ENCODE measurements at places on chromosomes 3 and 15.

DNA sequence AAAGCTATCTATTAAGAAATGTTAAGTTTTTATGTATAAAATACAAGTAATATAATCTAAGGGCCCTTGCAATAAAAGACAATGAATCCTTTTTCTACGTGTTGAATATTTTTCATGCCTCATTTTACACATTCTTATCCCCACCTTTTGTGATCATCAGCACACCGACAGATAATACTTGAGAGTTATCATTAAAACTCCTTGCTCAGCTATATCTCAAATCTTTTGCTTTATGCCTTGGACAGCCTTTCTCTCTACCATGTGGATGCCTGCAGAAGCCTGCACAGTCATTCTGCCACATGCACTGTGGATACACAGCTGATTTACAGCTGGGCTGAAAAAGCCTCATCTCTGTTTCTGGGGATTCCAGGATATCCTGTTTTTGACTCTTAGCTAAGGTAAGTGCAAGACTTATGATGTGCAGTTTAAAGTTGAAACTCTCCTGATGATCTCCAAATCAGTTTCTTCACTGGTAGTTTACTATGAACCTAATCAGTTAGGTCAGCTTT lies 1565.1 kb downstream of the SI start:
- no peak for DNase-seq

DNA sequence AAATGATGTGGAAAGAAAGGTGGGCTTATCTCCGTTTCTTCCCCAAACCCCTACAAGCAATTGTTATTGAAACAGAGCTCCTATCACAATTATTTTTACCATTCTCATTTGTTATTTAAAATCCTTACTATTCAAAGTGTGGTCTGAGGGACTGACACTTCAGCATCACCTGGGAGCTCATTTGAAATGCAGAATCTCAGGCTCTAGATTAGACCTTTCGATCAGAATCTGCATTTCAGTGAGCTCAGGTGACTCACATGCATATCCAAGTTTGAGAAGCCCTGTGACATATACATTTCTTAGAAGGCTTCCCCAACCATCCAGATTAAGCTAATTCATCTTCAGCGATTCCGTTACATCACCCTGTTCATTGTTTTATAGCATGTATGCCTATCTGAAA lies 145.0 kb downstream of the KCNH8 start:
- no peak for DNase-seq

- no peak for DNase-seq
Observed at GRCh38 chr15:40309344-40309862, 1.7 kb upstream of the PLCB2 start.

- no peak for DNase-seq
Observed at GRCh38 chr3:8760091-8760490, 9.3 kb downstream of the OXTR start.

GRCh38 chr3:107810171-107811071 lies 280.4 kb downstream of the CD47 start:
- no peak for DNase-seq

DNA sequence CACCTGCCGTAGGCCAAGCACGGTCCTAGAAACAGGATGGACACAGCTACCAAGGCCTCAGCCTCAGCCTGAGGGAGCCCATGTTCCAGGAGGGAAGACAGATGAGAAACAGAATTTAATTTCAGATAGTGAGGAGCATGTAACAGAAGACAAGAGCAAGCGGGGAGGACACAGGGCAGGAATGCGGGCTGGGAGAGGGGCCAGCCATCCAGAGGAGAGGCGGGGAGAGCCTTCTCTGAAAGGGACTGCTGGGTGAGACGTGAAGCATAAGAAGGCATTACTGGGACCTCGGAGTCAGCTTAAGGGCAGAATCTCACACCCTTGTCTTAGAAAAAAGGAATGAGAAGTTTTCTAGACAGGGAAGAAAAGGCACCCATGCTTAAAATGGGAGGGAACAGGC lies 271.7 kb upstream of the NSMCE3 start:
- DNase-seq: no peak

DNA sequence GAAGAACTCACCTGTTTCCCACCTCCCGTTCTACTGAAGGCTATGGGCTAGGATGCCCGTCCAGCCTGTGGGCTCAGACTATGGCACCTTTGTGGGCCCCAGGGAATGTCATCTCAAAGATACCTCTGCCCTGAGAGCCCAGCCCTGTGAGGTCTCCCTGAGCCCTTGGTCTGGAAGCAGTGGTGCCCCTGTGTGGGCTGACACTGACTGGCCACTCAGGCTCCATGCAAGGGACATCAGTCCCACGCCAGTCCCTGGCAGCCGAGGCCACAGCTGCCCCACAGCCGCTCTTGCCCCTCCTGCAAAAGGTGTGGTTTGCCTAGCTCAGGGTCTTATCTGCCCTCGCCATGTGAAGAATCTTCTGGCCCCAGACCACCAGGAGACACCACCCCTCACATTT lies 106.9 kb downstream of the KLF13 start:
- no peak for DNase-seq
